ENCODE measurements at places on chromosomes 12 and 14.

- no peak for DNase-seq
These were observed 42.4 kb downstream of the ITPK1 start for GRCh38 chr14:93073358-93073707.

DNA sequence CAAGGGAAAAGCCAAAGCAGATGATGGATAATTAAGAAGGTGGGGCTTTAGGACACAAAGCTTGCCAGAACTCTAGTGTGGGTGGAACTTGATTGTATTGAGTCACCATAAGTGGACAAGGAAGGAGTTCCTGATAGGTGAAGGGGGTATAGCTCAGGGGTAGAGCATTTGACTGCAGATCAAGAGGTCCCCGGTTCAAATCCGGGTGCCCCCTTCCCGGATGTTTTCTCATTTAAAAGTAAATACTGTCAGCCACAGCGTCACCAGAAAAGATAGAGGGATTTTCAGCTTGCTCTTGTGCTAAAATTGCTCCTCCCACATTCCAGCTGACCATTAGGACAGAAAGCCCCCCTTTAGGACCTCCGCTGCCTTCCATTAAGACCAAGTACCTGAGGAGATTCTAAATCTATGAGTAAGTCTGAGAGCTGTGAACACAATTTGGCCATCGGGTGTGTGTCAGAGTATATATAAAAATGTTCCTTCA, 36.6 kb downstream of the DCAF4 start:
- no peak for DNase-seq

DNA sequence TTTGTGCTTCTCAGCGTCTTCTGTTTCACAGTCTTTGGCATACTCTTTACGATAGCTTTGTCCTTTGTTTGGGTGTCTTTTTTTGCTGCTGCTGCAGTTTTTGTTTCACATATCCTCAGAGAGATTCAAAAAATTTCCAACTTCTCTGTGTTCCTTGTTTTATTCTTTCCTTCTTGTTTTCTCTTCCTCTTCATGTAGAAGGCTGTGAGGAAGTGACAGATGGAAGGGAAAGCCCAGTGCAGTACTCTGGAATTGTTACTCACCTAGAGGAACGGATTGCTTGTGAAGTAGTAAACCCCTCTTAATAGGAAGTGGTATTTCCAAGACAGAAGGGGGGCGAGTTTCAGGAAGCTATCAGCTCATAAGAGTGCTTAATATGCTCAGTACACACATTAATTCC, 1.7 kb downstream of the CREBL2 start:
- peak; percentile 16 for DNase-seq

DNA sequence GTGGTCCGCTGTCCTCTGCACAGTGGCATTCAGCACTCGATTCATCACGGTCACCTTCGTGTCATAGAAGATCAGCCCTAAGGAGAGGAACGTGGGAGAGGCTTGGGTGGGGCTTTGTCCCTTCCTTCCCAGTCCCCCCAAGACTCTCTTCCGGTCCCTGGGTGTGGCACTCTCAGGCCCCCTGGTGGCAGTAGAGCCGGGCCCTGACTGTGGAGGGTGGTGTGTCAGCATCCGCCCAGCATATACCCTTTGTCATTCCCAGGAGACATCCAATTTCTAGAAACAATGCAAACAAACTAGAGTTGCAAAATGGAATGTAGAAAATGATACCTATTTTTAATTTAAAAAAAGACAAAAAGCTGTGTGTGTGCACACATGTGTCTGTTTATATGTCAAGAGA, 45.0 kb downstream of the TRAFD1 start:
- peak; percentile 27 for DNase-seq

DNA sequence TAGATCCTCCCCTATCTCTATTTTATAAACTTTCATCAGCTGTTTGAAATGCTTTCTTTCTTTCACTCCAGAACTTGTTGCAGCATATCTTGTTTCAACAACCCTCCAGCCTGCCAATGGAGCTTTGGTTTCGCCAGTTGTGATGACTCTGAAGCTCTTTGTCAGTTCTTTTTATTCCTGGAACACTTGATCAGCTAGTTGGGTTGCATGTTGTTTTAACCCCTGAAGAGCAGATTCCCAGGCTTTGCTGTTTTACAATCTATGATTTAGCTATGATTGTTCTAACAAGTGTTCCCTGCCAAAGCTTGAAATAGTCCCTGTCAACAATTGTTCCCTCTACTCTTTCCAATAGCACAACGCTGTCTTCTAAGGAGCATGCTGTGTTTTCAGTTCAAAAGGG, 50.6 kb upstream of the FUT8 start:
- DNase-seq: no peak

DNA sequence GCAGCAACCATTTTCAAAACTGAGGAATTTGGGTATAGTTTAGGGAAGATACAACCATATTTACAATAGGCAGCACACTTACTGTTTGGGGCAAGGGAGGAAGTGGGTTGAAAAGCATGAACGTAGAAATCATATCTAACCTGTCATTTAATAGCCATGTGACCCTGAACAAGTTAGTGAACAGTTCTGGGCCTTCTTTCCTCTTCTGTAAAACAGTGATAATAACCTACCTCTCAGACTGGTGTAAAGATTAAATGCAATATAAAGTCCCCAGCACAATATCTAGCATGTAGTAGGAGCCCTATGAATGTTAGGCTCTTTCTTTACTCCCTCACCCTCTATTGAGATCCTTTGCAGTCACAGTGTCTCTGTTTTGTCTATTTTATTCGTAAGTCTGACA, 33.5 kb downstream of the A2ML1 start:
- DNase-seq: no peak

- no peak for DNase-seq
These were observed 182.8 kb downstream of the SLC5A8 start for GRCh38 chr12:101027200-101027599.

DNA sequence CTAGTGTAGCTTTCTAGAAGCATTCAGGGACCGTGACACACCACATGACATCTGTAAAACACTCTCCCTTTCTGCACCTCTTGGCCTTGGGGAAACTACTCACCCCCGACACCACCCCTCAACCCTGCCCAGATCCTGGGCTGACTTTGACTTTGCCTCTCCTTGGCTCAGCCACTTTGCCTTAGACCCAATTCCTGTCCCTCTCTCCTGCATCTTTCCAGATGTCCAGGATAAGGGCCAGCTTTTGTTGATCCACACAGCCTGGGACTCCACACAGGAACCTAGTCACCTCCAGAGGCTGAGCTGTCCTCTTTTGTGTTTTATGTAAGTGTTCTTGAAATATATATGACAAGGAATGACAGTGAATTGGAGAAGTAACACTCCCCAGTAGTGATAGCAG, 153.7 kb upstream of the PLXNC1 start:
- DNase-seq: no peak

- no peak for DNase-seq
These were observed 22.8 kb downstream of the FAIM2 start for GRCh38 chr12:49880756-49881414.

GRCh38 chr14:88710709-88711108, 82.0 kb downstream of the EML5 start:
- DNase-seq: no peak

DNA sequence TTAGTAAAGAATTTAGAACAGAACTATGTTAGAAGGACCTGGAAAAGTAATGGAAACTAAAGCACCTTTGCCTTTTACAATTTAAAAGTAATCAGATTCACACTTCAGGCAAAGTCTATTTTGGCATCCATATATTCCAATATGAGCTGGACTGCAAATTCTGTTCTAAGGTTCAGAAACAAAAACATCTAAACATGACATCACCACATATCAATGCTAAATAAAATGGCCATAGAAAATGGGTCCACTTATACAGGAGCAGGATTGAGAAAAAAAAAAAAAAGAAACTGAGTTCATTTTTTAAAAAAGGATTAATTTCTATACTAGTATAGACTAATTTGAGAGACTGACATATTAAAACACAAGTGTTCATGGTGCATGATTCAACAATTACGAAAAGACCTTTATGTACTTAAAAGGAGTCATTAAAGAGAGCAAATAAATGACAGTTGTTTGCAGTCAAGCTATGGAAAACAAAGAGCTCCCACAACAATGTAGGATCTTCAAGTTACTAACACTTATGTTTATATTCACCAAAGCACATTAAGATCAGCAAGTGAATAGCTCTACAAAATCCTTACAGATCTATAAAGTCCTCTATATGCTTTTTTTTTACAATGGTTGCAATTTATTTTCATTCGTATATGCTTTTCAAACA, 45.7 kb downstream of the DICER1 start:
- DNase-seq: no peak

DNA sequence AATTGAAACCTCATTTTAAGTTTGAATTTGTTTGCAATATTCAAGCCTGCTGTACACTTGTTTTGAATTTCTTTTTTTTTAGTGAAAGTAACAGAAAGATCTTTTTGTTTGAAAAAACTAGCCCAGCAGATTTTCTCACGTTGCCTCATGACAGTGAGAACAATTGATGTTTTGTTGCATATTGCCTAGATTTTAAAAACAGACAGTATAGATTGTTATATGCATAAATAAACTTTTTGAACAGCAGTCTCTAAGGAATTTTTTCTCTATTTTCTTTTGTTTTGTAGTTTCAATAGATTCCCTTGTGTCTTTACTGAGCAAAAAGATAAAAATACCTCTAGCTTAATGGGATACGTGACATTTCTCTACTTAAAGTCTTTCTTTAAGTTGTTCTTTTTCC, 15.4 kb downstream of the OR6C6 start:
- DNase-seq: no peak
